Activated naive CD4-positive, alpha-beta T cell treated with Interleukin-2 at 50 U/mL for 16 hours (primary cell): ENCODE measurements at places on chromosomes 2 and 18.

GRCh38 chr18:33839452-33840211 lies 261.6 kb downstream of the ASXL3 start:
- DNase-seq = no peak

DNA sequence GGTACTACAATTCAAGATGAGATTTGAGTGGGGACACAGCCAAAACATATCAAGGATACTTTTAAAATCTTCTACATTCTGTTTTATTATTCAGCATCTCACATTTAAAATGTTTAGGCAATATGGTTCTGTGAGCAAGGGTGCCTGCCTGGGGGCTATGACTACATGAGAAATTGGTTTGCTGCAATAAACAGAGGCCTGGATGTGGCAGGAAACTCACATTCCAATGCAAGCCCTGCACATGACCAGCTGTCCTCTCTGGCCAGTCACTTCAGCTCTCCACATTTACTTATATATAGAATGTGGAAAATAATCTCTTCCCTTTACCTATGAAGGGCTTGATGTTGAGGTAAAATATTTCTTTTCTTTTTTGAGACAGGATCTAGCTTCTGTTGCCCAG lies 193.4 kb downstream of the LRRTM1 start:
- no peak for DNase-seq

- DNase-seq = no peak
Measured at GRCh38 chr2:173300458-173300857, 54.2 kb upstream of the CDCA7 start.

GRCh38 chr2:187842978-187843847 lies 289.0 kb upstream of the TFPI start:
- no peak for DNase-seq

- DNase-seq = no peak
Measured at GRCh38 chr2:9590641-9591040, 35.0 kb upstream of the ADAM17 start.

DNA sequence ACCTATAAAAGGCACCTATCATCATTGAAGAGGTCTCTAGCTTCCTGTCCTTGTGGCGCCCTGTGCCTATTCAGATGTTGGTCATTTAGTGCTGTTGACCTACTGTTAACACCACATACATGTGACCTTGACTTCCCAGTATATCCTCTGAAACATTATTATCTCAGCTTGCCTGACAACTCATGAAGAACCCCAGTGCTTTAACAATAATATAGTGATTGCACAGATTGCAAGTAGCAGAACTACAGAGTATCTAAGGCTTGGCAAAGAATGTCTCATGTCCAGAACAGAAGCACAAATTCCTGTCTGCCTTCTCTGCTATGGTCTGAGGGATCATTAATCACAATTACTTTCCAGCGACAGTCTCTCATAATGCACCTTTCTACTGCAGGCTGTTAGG lies 165.3 kb downstream of the LCLAT1 start:
- DNase-seq = no peak

- DNase-seq = no peak
Measured at GRCh38 chr18:67514465-67514864, 2.1 kb downstream of the DSEL start.

GRCh38 chr2:132627536-132627935 lies 42.5 kb downstream of the LYPD1 start:
- no peak for DNase-seq

DNA sequence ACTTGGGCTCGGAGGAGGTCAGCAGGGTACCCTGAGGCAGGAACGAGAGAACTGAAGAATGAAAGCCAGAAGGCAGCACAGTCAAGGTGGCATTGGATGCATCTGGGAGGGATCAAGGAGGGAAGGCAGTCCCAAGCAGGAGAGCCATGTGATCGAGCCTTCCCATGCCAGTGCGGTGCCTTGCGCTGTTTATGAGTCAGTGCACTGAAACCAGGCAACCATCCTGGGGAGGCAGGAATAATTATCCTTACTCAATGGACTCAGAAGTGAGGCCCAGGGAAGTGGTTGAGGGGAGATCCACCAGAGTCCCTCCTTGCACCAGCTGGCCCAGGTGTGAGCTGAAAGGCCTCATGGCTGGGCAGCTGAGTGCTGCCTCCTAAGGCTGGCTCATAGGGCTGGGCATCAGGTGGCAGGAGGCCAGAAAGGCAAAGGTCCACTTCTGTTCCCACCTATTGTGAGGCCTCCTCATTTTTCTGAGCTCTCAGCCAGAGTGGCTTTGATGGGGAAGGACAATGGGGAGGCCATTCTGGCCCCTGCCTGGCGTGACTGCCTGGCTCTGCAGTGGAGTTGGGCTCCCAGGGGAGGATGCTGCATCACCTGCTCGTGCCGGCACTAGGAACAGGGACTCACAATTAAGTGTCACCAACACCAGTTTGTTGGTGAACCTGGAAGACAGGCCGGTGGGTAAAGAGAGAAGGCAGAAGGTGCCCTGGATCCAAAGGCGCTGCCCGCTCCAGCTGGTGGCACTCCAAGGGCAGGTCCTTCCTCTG lies 82.3 kb downstream of the TFCP2L1 start:
- no peak for DNase-seq

- no peak for DNase-seq
Measured at GRCh38 chr18:195651-196050, 37.3 kb downstream of the USP14 start.

GRCh38 chr2:189854940-189855339 lies 70.7 kb downstream of the PMS1 start:
- no peak for DNase-seq

GRCh38 chr2:33033606-33034081 lies 86.9 kb downstream of the LTBP1 start:
- DNase-seq = no peak

- no peak for DNase-seq
Measured at GRCh38 chr2:158131483-158131912, 29.8 kb downstream of the UPP2 start.

- DNase-seq = no peak
Measured at GRCh38 chr2:120393456-120393855, 47.5 kb downstream of the INHBB start.

- DNase-seq = no peak
Measured at GRCh38 chr2:43054367-43054766, 172.0 kb downstream of the ZFP36L2 start.

GRCh38 chr2:65508225-65508624 lies 75.8 kb upstream of the SPRED2 start:
- no peak for DNase-seq

GRCh38 chr2:173716458-173717052 lies 248.6 kb downstream of the SP3 start:
- no peak for DNase-seq

- no peak for DNase-seq
Measured at GRCh38 chr2:75133621-75134570, 65.4 kb downstream of the TACR1 start.

DNA sequence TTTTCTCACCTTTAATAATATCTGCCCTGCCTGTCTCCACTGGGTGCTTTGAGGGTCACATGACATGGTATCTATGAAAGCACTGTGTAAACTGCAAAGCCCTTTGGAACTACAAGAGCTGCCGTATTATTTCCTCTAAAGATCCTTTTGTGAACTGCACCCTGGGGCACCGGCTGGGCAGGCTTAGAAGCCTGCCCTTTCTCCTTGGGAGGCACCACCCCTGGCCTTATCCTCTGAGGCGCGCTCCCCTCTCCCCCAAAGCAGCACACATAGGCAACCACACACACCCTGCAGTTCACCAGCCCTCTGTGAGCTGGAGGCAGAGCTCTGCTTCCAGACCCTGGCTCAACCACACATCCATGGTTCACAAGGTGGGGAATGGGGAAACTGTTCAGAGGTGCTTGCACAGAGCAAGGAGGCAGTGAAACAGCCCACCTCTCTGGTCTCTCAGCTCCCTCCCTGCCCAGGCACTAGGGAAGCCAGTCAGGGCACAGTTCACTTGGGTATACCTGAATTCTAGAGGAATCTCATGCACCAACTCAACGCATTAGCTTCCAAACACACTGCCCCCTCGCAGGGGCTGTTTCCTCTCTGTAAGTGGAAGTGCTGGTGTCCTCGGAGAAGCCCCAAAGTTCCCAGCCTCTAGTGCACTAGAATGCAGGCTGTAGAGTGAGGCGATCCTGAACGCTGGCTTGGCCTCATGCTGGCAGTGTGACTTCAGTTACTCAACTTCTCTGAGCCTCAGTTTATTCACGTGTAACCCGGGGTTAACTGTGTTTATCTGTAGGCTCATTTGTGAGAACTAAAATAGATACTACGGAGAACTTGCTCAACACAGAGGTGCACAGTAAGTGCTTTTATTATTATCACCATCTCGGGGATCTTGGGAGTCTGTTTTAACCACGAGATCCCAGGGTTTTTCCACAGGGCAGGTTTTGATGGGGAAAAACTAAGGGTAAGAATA lies 11.0 kb downstream of the SIGLEC15 start:
- no peak for DNase-seq

- no peak for DNase-seq
Measured at GRCh38 chr18:46260879-46261143, 156.6 kb downstream of the HAUS1 start.

DNA sequence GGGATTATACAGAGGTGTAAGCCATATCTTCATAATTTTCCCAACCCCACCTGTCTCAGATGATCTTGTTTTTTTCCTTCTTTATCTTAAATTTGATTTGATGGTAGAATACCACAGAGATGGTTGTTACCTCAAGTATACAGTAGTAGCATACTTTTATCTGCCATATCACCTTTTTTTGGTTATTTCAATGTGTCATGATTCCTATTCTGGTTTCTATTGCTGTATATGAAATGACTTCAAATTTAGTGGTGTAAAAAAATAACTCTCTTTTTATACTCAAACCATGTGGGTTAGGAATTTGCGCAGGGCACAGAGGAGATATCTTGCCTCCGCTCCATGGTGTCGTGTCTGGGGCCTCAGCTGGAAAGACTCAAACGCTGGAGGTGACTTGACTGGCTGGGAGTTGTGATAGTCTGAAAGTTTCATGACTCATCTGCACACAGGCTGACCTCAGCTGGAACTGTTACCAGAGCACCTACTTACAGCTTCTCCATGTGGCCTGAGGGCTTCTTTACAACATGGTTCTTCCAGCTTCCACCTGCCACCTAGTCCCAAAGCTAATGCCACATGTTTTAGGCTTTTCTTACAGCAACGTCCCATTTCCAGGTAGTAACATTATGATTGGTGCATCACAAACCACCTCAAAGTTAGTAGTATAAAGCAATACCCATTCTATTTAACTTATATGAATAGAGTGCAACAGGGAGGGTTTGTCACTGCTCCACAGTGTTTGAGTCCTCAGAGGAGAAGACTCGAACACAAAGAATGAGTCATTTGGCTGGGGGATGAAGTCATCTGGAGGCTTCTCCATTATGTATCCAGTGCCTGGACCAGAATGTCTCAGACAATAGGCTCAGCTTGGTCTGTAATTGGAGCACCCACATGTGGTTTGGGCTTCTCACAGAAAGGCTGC lies 82.3 kb upstream of the XPO1 start:
- no peak for DNase-seq

DNA sequence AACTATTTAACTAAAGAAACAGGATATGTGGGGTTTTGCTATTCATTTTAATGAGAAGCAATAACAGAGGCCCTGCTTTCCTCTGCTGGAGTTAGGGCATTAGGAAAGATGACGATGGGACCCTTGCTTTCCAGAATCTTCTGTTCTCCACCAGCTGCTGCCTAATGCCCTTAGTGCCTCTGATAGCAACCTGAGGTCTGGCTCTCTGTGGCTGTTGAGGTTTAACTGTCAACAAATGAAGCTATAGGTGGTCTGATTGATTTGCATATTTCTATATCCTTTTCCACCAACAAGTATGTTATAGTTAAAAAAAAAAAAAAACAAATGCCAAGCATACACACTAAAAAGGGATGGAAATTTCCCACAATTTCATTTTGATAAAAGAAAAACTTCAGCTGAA lies 115.1 kb upstream of the NCK2 start:
- no peak for DNase-seq

DNA sequence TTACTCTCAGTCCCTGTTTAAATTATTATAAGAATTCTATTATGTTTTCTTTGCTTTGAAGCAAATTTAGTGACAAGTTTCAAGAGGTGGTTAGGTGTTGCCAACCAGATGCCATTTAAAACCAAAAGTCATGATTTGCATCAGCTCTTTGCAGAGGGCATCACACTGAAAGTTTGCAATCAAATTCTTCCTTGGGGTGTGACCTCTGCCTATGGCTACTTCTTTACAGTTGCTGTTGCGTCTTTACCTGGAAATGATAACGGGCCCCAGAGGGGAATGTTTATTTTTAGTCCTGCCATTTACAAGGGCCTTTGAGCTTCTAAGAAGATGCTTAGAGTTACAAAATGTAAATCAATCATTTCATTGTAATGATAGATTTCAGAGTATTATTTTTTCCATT lies 561.0 kb downstream of the ARHGAP15 start:
- DNase-seq = no peak

DNA sequence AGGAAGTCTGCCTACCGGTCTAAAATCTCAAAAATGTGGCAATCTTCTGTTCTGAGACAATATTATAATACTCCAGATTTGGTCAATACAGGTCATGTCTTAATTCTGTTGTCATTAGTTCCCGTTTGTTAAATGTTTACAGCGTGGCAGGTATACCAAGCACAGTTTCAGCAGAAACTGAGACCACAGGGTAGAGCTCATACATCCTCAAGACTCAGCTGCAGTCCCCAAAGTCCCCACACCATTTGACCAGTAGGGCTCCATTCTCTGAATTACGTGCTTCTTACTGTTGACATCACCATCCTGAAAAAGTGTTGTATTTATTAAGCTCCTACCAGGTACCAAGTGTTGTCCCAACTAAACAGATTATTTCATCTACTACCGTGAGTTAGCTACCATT lies 157.1 kb downstream of the MC4R start:
- DNase-seq = no peak

- no peak for DNase-seq
Measured at GRCh38 chr2:132951008-132951714, 281.2 kb upstream of the LYPD1 start.

- no peak for DNase-seq
Measured at GRCh38 chr18:64090876-64091275, 58.0 kb downstream of the LINC00305 start.

DNA sequence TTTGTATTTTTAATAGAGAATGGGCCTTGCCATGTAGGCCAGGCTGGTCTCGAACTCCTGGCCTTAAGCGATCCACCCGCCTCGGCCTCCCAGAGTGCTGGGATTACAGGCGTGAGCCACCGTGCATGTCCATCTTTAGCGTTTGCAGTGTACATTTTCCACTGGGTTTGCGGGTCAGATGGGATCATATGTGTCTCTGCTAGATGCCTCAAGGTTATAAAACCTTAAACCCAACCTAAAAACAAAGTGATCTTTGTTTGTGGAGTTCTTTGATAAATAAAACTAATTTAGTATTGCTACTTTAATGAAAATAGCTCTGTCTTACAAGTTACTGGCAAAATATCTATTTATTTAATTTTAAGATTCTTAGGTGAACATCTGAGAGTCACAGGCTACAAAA lies 13.1 kb upstream of the ALPG start:
- no peak for DNase-seq

GRCh38 chr2:169877398-169877797 lies 50.1 kb downstream of the UBR3 start:
- DNase-seq = no peak

GRCh38 chr2:102356381-102356712 lies 751 bp downstream of the IL18R1 start:
- no peak for DNase-seq
